ENCODE measurements at places on chromosomes 13 and 19.
A peak's percentile ranks its signal among the peaks of the same experiment; 100 is the strongest.

GRCh38 chr19:50916069-50916468 lies 4.9 kb upstream of the KLK4 start:
- no peak for DNase-seq

- no peak for DNase-seq
Observed at GRCh38 chr13:105144936-105145335, 1390.5 kb downstream of the EFNB2 start.

- no peak for DNase-seq
Observed at GRCh38 chr19:2488942-2489731, 13.2 kb downstream of the GADD45B start.

- no peak for DNase-seq
Observed at GRCh38 chr13:65650321-65650720, 1579.8 kb downstream of the PCDH9 start.

GRCh38 chr13:87536899-87537298 lies 134.3 kb upstream of the SLITRK5 start:
- DNase-seq: no peak

- DNase-seq: no peak
Observed at GRCh38 chr13:62524061-62524460, 1108.4 kb upstream of the PCDH20 start.

- peak; percentile 70 for DNase-seq
Observed at GRCh38 chr13:67147342-67148133, 82.6 kb downstream of the PCDH9 start.

- DNase-seq: peak; percentile 46
Observed at GRCh38 chr13:28329395-28330158, 165.4 kb downstream of the FLT1 start.

DNA sequence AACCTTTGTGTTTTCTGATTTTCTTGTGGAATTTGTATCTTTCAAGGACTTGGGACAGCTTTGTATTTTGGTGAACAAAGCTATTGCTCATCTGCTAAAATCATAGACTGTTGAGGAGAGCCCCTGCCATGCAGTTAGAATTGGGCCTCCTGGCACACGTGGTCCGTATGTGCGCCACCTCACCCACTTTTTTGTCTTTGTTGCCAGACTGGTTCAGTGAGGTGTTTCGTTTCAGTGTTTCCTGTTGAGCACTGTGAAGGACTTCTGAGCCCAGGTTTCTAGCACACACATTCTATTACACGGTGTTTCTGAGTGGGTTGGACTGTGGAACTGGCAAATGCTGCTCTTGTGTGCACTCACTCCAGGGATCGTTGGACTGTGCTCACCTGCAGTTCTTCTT lies 37.6 kb upstream of the RNF113B start:
- DNase-seq: no peak

GRCh38 chr13:46516599-46517338 lies 36.2 kb upstream of the LRCH1 start:
- DNase-seq: peak; percentile 83

DNA sequence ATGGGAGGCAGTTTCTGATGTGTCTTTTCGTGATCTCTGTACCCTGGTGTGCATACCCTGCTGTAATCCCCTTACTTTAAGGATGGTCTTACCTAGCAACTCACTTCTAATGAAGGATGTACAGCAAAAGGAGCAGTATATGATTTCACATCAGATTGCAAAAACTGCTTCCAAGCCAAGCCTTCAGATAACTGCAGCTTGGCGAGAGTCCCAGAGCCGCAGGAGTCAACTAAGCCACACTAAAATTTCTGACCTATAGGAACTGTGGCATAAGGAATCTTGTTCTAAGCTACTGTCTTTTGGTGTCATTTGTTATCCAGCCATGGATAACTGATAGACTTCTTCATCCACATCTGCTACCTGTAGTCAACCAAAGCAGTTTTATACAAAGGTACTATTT lies 496.7 kb downstream of the GPC6 start:
- DNase-seq: no peak

- no peak for DNase-seq
Observed at GRCh38 chr19:29278716-29279115, 65.8 kb upstream of the UQCRFS1 start.

GRCh38 chr13:55669051-55669450 lies 1471.7 kb upstream of the PRR20A start:
- DNase-seq: no peak

- DNase-seq: no peak
Observed at GRCh38 chr13:113084943-113085540, 20.5 kb upstream of the F7 start.

DNA sequence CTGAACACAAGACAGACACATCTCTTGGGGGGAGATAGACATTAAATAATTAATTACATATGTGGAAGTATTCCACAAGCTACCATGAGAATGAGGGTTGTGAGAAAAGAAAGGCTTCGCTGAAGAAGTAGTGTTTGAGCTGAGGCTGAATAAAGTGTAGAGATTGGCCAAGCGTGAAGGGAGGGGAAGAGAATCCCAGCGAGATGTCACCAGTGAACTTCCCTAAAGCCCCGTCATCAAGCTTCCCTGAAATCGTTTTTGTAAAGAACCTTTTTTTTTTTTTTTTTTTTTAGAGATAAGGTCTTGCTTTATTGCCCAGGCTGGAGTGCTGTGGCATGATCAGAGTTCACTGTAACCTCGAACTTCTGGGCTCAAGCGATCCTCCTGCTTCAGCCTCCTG lies 235.2 kb downstream of the KCNRG start:
- DNase-seq: no peak

GRCh38 chr13:78129359-78129758 lies 210.7 kb upstream of the EDNRB start:
- no peak for DNase-seq

GRCh38 chr19:31448221-31448657 lies 99.0 kb upstream of the TSHZ3 start:
- peak; percentile 37 for DNase-seq
